Activated naive CD4-positive, alpha-beta T cell treated with anti-CD3 and anti-CD28 coated beads, Interleukin-2, amount 50 U/mL, for 16 hours (primary cell): ENCODE measurements at places on chromosomes 6 and 20.

- no peak for DNase-seq
Measured at GRCh38 chr6:41757271-41757670, 10.1 kb upstream of the PGC start.

- DNase-seq = no peak
Measured at GRCh38 chr20:20448881-20449280, 81.0 kb downstream of the INSM1 start.

DNA sequence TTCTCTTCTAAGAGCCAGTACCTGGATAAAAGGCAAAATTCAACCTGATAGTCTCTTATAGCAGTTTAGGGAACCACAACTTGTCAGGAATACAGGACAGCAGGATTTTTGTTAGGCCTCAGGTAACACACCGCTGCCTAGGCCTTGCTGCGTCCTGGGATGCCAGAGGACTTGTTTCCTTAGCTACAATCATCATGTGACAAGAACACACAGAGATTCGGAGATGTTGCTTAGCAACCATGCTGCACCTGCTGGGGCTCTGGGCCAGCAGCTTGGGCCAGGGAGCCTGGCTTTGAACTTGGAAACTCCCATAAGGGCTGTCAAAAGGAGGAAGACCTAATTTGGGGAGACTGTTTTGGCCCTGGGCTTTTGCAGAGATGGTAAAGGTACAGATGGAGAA lies 36.1 kb upstream of the CHD6 start:
- DNase-seq = no peak

DNA sequence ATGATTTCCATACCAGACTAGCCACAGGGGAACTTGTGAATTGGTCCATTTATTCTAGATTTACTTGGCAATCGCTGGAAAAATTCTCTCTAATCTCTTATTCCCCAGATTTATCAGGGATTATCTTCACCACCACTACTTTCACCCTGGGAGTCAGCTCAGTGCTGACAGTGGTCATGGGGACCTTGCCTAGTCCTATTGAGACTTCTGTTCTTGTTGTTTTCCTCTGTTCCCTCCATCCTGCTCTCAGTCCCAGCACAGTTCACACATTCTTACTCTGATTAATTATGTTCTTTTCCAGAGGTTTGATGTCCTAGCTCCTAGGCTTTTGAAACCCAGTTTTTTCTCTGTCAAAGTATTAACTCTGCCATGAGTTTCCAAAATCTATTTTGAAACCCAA lies 94.0 kb upstream of the TINAG start:
- no peak for DNase-seq

GRCh38 chr6:115759051-115759450 lies 301.6 kb downstream of the FRK start:
- DNase-seq = no peak

- no peak for DNase-seq
Measured at GRCh38 chr20:47231382-47232039, 125.0 kb downstream of the ZMYND8 start.

DNA sequence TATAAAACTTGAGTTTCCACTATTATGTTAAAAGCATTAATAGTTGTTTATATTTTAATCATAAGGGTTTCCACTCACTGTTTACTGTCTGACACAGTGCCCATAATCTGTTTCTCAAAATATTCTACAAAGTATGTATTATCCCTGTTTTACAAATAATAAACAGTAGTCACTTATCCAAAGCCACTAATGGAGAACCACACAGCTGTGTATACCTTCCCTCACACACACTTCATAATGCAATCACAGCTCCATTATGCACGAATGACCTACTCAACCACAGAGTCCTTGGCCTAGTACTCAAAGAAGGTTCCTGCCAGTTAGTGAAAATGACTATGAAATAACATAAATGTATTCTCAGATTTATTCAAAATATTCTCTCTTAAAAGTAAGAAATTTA lies 103.1 kb downstream of the EPB41L2 start:
- DNase-seq = no peak

DNA sequence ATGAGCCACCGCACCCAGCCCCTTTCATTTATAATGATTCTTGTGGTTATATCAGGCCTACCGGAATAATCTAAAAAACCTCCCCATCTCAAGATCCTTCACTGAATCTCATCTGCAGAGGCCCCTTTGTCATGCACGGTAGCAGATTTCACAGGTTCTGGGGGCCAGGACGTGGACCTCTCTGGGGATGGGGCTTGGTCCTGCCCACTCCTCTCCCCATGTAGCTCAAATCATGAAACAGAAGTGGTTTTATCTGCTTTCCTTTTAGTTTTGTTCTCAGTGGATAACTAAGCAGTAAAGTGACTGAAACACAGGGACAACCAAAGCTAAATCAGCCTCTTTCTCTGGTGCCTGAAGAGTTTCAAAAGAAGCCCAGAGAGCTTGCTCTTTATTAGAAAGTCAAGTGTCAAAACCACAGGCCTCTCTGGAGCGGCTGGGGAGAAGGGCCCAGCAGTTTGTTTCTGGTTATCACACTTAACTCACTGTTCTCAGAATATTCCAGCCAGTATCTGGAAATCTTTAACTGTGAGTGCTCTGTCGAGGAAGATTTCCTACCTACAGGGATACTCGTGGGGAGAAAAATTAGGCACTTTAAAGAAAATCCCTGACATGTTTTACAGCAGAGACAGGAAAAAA lies 60.6 kb upstream of the FAM184A start:
- DNase-seq = no peak

GRCh38 chr6:38282911-38283310 lies 356.8 kb downstream of the BTBD9 start:
- DNase-seq = no peak

GRCh38 chr6:162058281-162058875 lies 669.2 kb downstream of the PRKN start:
- DNase-seq = no peak

DNA sequence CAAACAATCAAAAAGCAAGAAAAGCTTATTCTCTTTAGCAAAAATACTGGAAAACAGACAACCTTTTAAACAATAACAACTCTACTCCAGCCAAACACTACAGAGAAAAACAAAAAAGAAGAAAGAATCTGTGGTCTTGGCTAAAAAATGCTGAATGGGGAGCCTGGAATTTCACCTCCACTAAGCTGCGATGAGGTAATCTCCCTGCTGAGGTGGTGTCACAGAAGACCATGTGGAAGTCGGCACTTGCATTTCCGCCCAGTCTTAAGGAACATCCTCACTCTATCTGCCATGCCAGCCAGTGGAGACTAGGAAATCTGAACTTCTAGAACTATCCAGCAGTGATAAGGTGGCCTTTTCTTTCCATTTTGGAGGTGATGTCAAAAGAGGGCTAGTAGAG lies 1026.8 kb upstream of the EPHA7 start:
- no peak for DNase-seq

- no peak for DNase-seq
Measured at GRCh38 chr20:38473367-38473795, 738 bp downstream of the RALGAPB start.

- no peak for DNase-seq
Measured at GRCh38 chr20:20206788-20207187, 154.5 kb downstream of the CFAP61 start.

- no peak for DNase-seq
Measured at GRCh38 chr6:161168281-161168891, 105.5 kb downstream of the AGPAT4 start.

DNA sequence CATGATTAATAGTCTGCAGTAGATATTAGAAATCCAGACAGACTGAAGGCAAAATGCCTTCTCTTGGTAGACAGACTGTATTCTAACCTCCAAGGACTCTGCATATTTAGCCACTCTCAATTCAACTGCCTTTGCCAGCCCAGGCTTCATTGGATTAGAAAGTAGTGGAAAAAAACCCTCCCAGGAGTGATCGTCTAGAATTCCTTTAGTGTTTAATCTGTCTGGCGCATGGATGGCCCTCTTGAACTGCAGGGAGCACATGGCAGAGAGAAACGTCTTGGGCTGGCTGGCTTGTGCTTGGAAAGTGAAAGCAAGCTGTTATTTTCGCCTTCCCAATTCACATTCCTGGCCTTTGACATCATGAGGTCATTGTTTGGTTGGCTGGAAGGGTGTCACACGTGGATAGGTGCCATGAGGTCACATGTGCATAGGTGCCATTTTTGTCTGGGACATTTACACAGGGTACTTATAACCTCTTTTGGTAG lies 30.9 kb upstream of the NEDD9 start:
- no peak for DNase-seq

DNA sequence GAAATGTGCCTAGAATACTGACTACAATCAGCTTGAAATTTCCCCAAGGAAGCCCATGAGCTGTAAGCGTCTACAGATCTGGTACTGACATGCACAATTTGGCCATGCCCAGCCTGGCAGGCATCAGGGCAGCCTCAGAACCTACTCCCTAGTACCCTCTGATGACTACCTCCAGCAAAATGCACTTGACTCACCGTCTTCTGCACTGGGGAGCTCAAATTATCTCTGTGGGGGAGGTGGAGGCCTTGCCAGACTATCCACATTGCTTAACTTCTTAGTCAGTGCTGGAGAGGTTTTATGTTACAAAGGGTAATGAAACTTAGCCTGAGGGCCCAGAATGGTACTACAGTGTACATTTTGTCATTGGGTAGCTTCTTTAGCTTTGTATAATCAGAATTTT lies 126.0 kb upstream of the ADGRF1 start:
- DNase-seq = no peak

GRCh38 chr6:139960671-139961070 lies 586.2 kb upstream of the CITED2 start:
- DNase-seq = no peak

GRCh38 chr6:23499549-23499948 lies 626.5 kb upstream of the NRSN1 start:
- DNase-seq = no peak

- DNase-seq = no peak
Measured at GRCh38 chr6:164911873-164912580, 397.4 kb downstream of the C6orf118 start.

DNA sequence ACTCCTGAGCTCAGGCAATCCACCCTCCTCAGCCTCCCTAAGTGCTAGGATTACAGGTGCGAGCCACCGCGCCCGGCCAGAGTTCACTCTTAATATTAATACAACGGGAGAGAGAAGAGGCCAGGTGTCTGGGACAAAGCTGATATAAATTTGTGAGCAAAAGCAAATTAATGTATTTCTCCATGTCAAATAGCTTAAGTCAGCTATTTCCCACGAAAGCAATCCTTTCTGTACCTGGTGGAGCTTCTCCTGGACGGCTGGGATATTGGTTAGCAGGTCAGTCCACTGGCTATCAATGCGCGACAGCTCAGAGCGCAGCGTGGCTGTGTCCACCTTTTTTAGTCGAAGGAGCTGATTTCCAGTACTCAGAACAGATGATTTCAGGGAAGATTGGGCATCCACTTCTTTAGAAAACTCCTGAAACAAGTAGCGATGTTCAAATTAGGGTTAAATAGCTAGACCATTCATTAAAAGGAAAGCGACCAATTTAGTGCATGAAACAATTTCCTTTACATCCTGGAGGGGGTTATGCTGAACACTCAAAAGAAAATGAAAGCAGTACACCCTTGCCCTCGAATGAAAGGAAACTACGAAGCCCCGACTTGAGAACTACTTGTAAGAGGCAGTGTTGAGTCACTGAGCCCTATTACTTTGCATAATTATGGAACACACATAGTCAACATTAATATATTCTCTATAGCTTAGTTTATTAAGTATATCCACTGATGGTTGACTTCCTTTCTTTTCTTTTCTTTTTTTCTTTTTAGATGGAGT lies 403.4 kb downstream of the SYNE1 start:
- DNase-seq = peak; percentile 24

GRCh38 chr20:25297141-25297905 lies 49.4 kb downstream of the PYGB start:
- no peak for DNase-seq

- no peak for DNase-seq
Measured at GRCh38 chr20:54633374-54634355, 158.3 kb downstream of the DOK5 start.

- DNase-seq = no peak
Measured at GRCh38 chr6:28078836-28079235, 1.5 kb upstream of the ZNF165 start.

DNA sequence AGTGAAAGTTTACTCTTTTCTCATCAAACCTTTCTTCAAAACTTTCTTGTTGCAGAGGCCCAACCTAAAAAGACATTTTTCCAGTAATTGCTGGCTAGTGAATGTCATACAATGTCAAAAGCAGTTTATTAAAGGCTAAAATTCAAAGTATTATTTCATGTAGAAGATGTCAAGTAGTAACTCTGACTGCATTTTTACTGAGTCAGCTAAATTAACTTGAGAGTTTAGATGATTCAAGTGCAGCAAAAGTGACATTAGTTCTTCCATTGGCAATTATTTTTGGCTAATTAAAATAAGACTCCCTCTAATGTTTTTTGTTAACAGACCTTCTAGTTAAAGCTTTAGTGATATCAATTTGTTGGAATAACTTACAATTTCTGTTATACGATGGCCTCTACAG lies 1438.5 kb downstream of the GRIK2 start:
- DNase-seq = no peak

DNA sequence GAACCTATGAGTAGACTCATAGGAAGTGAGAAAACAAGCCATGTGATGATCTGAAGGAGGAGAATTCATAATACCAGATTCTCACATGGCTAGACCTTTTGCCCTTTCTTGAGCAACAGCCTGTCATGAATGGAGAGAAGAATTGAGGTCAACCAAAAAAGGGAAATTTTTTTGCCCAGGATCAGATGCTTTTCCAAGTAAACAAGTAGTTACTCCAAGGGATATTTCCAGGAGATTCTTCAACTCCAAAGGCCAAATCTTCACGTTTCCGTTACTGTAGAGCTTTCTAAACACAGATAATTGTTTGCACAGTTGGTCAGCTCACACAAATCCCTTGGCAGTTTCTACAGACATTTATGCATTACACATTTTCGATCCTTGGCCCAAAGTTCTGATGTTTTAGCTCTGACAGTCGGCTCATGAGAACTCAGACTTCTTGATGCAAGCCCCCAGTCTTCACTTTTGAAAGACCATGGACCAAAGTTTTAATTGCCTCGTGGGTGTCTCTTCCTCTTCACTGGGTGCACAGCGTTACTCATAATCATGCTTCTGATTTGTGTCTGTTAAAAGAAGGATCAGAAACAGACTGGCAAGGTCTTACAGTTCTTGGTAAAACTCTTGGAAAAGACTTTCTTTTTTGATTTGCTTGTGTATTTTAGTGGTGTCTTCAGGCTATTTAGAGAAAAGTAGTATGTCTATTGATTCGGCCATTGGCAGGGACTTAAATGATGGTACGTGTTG lies 115.0 kb downstream of the TSHZ2 start:
- DNase-seq = no peak

GRCh38 chr6:143505537-143505936 lies 6.0 kb downstream of the FUCA2 start:
- DNase-seq = no peak

- no peak for DNase-seq
Measured at GRCh38 chr6:38476141-38476540, 163.6 kb downstream of the BTBD9 start.
